ENCODE measurements at places on chromosomes 1 and 21.

- no peak for DNase-seq
These were observed 48.2 kb upstream of the DNASE2B start for GRCh38 chr1:84350104-84350503.

DNA sequence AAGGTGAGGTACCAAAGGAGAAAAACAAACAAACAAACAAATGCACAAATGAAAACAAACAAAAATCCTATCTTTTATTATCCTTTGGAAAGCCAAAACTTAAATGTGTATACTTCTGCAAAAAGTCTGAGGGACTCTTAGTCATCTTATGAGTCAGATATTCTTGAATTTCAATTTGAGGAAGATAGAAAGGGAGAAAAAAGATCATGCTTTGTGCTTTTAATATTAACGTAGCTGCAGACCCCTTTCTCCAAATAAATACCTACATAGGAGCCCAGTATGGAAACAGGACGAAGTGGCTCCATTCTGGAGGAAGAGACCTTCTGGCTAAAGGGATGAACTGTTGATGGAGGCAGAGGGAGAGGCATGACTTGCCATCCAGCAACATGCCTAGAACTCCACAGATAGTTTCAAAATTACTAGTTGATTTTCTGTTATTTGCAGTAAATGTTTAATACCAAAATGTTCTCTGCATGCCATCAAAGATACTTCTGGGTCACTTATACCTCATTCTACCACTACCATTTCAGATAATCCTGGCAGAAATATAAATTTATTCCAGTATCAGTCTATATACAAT is 25.4 kb downstream of the NUP210L start:
- no peak for DNase-seq

- no peak for DNase-seq
These were observed 181.7 kb downstream of the ROR1 start for GRCh38 chr1:63955370-63956145.

DNA sequence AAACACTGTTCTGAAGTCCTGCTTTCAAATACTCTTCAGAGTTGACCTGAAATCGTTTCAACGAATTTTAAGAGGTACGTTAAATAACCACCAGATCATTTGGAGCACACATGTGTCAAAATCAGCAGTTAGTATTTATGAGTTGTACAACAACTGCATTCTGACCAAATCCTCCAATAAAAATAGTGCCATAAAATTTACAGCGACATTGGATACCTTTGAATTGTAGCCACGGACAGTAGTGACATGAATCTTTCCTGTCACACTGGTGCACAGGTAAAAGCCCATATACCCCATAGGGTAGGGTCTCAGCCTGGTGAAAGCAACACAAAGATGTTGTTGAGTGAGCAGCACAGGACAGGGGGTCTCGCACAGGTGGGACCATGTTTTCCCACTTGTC is 121.5 kb downstream of the CLIC6 start:
- DNase-seq: no peak

GRCh38 chr1:219790834-219791615 is 137.3 kb downstream of the SLC30A10 start:
- no peak for DNase-seq

GRCh38 chr1:160781914-160782689 is 13.9 kb upstream of the LY9 start:
- DNase-seq: no peak

- no peak for DNase-seq
These were observed 15.7 kb upstream of the PDXK start for GRCh38 chr21:43703035-43703880.

DNA sequence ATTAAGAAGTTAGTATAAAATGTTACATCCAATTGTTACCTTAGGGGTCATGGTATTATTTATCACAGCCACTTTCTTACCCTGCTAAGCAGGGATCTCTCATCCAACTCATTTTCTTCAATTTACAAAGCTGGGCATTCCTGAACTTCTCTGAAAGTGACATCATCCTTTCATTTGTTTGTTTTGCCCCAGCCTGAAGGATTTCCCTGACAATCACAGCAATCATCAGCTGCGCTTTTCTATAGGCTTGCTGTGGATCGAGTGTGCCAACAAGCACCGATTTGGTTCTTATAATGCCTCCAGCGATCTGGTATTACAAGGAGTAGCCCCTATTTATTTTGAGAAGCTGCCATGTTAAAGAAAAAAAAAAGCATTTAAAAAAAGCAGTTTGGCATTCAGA is 240.2 kb downstream of the USH2A start:
- no peak for DNase-seq

GRCh38 chr1:77847621-77848080 is 40.8 kb upstream of the NEXN start:
- DNase-seq: no peak

GRCh38 chr21:41366522-41367151 is 4.8 kb downstream of the MX2 start:
- no peak for DNase-seq

DNA sequence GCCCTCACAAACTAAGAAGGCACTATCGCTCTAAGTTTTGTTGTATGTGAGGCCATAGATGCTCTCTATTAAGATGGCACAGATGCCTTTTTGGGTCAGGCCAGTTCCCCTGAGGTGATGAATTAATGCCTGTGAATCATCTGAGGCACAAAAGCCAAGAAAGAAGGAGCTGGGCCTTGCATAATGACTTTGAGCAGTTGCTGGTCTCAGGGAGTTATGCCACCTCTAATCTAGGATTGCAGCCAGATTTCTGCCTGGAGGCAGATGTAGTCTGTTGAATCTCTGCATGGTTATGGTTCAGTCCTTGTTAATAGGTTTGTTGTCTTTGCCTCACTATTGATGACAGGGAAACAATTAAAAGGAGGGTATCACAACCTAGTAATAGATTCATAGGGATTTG is 168.1 kb upstream of the CHRM3 start:
- no peak for DNase-seq

GRCh38 chr1:243508303-243508713 is 252.5 kb downstream of the SDCCAG8 start:
- peak; percentile 22 for DNase-seq

DNA sequence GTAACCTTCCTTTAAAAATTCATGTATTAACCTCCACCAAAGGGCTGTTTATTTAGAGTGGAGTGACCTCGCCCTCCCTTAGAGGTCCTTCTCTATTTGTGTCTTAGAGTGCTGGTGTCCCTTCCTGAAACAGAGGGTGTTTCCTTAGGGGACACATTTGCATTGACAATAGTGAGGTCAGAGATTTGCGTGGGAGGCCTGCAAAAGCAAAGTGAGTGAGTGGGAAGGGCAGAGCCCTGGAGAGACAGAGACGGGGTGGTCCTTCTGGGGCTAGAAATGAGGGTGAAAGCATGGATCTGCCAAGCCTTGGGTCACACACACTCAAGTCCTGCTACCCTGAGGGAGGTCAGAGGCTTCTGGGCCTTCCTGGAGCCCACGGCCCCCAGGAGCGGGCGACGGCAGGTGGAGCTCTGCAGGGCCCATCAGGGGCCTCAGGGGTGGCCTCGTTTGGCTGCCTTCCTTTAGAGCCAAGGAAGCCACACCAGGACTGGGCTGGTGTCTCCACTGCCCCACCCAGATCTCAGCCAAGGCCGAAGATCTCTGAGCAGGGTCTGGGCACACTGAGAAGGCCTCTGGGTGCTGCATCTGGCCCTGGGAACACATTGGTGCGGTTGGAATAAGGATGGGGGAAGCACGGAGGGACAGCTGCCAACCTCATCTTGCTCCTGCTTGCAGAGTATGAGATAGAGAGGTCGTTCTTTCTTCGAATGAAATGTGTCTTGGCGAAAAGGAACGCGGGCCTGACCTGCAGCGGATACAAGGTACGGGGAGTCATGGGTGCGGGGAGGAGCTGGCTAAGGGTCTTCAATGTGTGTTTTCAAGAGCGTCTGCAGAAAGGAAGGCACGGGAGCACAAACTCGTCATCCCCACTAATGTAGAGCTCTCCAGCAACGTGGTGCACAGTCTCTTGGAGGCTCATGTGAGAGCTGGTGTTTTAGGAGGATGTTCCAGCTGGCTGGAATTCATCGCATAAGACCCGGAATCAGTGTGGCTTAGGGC is 23.8 kb downstream of the SIM2 start:
- no peak for DNase-seq

- DNase-seq: no peak
These were observed 14.3 kb downstream of the BACH1 start for GRCh38 chr21:29312981-29313380.

GRCh38 chr1:2166254-2166653 is 28.3 kb downstream of the FAAP20 start:
- no peak for DNase-seq

DNA sequence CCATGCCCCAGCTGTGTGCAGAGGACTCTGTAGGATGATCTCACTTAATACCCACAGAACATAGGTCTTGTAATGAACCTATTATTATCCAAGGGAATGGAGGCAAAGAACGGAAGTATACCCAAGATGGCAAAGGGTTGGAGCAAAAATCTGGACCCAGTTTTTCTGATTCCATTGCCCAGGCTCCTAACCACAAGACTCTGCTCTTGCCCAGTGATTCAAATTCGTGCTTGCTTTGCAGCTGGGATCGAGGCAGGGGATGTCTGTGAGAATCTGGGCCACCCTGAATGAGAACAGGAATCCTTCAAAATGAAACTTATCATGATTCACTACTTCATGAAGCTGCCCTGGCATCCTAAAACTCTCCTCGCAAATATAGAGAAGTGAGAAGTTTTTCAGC is 97.5 kb upstream of the KCNJ6 start:
- no peak for DNase-seq

- no peak for DNase-seq
These were observed 66.4 kb downstream of the LUZP1 start for GRCh38 chr1:23102289-23102688.

DNA sequence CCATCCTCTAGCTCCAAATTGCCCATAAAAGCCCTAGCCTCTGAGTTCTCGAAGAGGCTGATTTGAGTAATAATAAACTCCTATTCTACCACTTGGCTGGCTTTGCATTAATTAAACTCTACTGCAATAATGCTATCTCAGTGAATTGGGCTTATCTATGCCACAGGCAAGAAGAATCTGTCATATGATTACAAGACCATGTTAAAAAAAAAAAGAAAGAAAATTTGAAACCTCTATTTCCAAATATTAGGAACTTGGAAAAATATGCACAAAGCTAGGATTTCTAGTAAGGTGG is 27.6 kb upstream of the SGIP1 start:
- no peak for DNase-seq

DNA sequence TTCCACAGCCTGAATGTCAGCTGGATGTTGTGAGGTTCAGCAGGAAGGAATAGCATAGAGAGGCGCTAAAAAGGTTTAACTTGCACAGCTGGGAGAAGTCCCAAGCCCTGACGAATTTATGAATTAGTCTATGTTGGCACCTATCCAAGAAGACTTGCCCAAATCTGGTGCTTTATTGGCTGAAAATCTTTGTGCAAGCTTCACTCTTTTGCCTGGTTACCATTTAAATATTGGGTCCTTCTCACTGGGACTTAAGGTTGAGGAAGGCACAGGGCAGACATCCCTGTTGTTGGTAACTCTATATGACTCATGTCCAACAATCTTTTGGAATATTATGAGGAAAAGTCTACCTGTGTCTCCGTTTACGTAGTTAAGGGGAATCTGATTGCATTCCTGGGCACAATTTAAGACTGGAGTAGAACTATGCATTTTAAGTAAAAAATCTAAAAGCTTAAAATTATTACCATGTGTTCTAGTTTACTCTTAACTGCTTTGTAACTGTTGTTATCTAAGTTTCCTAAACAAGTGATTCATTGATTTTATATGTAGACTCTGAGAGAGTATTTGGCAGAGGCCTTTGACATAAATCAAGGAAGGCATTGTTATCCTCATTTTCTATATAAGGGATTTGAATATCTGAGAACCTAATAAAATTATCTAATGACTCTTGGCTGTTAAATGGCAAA is 181.7 kb upstream of the DPYD start:
- no peak for DNase-seq

DNA sequence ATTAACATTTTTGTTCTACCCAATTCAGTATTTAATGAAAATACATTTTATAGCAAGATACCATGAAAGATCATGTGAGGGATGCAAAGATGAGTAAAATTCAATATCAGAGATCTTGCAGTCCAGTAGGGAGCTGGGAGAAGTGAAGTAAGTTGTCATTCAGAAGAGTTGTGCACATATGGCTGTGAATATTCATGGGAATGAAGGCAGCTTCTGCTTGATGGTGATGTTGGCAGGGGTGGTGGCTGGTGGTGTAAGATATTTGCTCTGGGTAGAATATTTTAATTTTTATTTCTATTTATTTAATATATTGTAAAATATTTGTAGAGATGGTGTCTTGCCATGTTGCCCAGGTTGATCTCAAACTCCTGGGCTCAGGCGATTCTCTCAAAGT is 72.0 kb upstream of the GCLM start:
- DNase-seq: no peak

DNA sequence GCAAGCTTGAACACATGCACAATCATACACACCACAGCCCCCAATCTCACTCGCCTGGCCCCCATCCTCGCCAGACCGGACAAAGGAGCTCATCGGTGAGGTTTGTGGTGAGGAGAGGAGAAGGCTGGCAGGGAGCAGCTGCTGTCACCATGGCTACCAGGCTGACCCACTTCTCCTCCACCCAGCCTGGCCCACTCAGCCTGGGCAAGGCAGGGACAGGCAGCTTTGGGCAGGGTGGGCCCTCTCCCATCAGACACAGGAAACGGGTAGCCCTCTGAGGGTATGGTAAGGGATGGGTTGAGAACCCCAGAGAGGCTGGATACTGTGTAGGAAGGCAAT is 15.9 kb downstream of the RIMS3 start:
- no peak for DNase-seq

GRCh38 chr21:31137960-31138359 is 99.7 kb upstream of the KRTAP19-8 start:
- DNase-seq: no peak

GRCh38 chr1:43951021-43951985 is 4.6 kb downstream of the IPO13 start:
- DNase-seq: no peak
